Hindlimb muscle (tissue), 1 donor: ENCODE measurements at places on chromosomes 7 and 10.
A peak's percentile ranks its signal among the peaks of the same experiment; 100 is the strongest.

DNA sequence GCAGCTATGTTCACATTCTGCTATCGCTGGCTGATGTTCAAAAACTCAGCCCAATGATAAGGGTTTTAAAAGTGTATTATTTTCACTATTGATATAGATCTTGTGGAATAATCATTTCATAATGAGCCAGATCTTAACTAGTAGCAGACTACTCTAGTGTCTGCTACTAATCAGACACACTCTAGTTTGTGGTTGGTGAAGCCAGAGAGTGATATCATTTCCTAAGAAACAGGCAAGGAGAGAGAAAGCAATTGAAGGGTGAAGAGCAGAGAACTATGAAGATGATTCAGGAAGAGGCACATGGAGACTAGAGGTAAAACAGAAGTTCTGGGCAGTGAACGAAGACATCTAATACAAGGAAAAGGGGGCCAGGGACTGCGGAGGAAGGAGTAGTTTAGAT is 58.2 kb upstream of the BET1 start:
- DNase-seq: no peak

DNA sequence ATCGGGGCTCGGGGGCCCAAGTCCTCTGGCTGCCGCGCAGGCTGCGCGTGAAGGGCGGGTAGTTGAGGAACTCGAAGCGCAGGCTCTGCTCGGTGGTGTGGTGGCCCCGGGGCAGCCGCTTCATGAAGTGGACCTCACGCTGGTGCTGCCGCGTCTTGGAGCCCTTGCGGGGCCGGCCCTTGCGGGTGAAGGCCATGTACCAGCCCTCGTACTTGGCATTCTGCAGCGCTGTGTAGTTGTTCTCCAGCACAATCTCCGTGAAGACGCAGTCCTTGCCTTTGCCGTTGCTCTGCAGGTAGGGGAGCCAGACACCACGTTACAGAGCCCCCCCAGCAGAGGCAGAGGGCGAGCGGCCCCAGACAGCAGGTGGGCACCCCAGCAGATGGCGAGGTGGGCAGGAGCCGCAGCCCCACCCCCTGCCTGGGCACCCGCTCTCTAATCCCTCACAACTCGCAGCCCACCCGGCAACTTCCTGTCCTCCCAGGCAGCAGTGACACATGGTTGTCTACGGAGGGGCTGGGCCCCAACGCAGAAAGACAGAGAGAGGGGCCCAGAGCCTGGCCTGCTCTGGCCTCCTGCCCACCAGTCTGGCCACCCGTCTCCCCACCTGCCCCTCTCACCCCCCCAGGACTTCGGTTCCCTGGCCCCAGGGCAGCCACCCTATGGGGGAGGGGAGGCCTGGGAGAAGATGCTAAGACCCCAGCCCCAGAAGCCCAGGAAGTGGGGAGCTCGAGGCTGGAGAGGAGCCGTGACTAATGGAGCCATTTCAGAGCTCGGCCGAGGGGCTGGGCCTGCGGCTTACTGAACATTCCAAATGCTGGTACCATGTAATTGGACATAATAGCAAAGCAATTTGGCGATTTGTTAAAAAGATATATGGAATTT is 5.3 kb downstream of the FGF8 start:
- DNase-seq: no peak

DNA sequence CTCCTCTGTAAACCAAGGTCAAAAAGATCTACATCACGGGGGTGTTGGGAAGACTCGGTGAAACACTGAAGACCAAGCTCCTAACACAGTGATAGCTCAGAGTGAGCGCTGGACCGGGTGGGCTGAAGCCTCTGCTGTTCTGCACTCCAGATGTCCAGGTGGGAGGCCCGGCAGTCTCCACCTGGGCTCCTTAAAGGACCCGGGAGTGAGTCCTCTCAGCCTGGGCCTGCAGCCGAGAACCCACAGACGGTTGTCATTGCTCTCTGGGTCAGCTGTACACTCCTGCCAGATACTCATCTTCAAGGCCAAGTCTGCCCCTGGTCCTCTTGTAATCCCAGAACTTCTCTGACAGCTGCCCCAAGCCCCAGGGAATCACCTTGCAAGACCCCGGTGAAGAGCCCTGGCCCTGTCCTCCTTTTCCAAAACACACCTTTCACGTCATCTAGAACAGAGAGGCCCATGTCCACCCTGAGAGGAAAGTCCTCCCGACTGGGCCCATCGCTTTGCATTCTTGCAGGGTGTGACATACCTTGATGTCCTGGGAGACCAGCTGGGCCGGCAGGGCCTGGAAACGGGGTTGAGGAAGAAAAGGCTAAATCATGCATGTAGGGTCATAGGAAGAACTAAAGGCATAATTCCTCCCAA is 43.7 kb downstream of the COL17A1 start:
- DNase-seq: no peak

DNA sequence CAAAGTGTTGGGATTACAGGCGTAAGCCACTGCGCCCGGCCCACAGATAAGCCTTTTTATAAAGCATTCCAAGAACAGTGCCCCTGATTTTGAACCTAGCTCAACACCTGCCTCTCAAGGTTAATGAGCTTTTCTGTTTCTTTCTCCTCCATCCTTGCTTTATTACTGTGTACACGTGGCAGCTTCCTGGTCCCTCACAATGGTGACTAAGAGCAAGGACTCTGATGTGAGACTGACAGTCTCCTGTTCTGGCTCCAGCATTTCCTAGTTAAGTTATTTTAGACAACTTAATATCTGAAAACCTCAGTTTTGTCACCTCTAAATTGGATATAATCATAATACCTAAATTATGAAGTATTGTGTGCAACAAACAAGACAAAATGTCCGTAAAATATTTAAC is 9.9 kb downstream of the HABP2 start:
- no peak for DNase-seq

DNA sequence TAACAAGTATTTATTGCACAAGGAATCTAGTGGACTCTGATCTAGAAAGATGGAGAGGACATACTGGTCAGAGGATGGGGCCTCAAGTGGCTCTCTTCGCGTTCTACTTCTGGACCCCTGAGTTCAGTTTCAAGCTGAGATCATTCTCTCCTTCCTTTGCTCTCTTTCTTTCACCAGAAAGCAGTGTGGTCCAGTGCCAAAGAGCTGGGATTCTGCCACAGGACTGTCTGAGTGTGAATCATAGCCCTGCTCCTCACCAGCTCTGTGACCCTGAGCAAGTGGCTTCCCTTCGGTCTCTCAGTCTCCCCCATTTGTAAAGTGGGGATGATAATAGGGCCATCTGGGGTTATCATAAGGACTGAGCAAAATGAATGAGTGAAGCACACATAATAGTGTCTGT is 715.2 kb downstream of the SUGCT start:
- no peak for DNase-seq

- DNase-seq: peak; percentile 31
Observed at GRCh38 chr7:129225206-129225930, 538 bp downstream of the AHCYL2 start.

GRCh38 chr10:13180788-13181187 is 19.4 kb downstream of the MCM10 start:
- DNase-seq: no peak

- no peak for DNase-seq
Observed at GRCh38 chr7:91080351-91080750, 183.9 kb upstream of the FZD1 start.

DNA sequence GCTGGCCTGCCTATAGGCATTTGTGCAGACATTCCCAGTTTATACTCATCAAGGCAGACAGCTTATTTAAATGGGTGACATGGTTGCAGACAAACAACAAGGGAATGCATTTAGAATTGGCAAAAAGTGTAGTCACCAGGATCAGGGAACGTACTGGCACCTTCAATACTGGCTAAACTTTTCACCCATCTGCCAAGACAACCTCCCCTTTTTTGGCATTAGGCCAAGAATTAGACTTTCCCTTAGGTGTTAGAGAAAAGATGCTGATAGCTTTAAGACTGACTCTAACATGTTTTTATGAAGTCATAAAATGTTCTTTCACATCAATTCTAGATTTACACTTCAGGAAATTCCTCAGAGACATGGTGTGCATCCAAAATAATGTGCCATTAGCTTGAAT is 365.9 kb downstream of the PHTF2 start:
- DNase-seq: no peak

DNA sequence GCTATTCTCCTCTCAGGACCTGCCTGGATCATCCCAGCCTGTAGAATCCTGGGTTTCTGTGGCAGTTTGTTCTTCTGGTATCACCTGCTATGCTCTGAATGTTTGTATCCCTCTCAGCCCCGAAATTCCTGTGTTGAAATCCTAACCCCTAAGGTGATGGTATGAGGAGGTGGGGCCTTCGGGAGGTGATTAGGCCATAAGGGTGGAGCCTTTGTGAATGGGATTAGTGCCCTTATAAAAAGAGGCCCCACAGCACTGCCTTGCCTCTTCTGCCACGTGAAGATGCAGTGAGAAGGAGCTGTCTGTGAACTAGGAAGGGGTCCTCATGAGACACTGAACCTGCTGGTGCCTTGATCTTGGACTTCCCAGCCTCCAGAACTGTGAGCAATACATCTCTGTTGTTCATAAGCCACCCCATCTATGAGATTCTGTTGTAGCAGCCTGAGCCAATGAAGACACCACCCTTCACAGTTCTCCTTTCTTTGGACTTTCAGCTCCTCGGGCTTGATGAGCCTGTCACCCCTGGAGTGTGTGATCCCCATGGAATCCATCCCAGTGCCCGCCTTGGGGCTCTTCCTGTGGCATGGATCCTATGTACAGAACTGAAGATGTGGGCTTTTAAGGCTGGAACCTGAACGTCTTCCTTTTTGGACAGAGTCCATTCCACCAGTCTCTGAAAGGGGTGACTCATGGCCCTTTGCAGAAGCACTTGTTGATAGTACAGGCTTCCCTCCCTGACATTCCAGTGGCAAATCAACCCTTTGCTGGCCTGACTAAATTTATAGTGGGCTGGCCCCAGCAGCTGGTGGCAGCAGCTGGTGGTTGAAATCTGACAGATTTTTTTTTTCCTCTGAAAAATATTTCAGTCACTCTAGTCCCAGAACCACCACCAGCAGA is 138.0 kb downstream of the TACC2 start:
- DNase-seq: no peak

GRCh38 chr7:90660819-90661218 is 64.7 kb downstream of the CDK14 start:
- DNase-seq: no peak

DNA sequence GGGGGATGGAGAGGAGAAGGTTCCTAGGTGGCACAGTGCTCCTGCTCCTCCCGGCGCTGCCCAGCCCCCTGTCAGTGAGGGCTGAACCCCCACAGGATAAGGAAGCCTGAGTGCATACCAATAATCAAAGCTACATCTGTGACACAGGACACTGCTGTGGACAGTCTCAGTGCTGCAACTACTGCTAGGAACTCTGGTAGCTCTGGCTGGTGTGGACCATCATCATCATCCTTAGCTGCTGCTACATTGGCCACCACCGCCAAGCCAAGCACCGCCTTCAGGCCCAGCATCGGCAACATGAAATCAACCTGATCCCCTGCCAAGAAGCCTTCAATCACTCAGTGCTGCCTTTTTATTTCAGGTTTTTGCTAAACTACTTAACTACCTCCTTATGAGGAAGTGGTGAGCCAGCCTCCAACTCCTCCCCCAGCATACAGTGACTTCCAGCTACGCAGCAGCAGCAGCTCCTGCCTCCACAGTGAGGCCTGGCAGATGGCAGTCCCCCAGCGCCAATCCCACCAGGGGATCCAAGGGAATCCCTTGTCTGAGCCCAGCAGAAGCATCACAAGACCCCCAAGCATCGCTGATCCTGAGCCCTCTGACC is 32.1 kb upstream of the SLC26A4 start:
- no peak for DNase-seq

DNA sequence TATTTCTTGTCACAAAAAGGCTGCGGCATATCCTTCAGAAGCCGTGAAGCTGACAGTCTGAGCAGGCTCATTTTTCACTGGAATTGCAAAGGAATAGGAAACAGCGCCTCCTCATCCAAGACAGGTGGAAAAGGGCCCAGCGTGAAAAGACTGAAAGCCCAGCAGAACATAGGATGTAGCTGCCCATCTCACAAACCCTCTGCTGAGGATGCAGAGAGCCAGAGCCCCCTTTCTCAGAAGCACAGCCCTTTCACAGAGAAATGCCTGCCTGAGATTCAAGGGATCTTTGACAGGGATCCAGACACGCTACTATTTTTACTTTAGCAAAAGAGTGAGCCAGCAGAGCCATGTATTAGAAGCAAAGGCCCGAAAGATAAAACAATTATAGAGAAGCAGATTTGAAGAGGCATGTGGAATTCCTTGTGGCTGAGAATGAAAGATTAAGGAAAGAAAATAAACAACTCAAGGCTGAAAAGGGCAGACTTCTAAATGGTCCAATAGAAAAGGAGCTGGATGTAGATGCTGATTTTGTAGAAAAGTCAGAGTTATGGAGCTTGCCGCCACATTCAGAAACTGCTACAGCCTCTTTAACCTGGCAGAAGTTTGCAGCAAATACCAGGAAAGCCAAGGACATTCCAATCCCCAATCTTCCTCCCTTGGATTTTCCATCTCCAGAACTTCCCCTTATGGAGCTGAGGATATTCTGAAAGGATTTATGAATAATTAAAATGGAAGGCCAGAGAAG is 36.9 kb downstream of the GDI2 start:
- peak; percentile 8 for DNase-seq

DNA sequence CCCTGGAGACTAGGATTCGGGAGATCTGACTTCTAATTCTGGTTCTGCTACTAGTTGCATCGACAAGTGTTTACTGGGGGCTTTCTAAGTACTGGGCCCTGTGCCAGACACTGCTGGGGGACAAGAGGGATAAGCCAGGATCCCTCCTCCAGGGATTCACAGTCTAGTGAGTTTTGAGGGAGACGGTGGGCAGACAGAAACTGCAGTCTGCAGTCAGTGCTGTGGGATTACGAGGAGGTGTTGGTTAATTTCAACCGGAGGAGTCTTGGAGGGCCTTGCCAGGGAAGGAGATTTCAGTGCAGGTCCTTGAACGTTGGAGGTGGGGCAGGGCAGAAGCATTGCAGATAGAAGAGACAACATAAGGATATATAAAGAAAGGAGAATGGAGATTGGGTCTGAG is 3.5 kb upstream of the KCNH2 start:
- no peak for DNase-seq

- DNase-seq: no peak
Observed at GRCh38 chr10:51846856-51847506, 147.6 kb upstream of the CSTF2T start.

- no peak for DNase-seq
Observed at GRCh38 chr7:155665957-155666287, 21.5 kb downstream of the RBM33 start.

DNA sequence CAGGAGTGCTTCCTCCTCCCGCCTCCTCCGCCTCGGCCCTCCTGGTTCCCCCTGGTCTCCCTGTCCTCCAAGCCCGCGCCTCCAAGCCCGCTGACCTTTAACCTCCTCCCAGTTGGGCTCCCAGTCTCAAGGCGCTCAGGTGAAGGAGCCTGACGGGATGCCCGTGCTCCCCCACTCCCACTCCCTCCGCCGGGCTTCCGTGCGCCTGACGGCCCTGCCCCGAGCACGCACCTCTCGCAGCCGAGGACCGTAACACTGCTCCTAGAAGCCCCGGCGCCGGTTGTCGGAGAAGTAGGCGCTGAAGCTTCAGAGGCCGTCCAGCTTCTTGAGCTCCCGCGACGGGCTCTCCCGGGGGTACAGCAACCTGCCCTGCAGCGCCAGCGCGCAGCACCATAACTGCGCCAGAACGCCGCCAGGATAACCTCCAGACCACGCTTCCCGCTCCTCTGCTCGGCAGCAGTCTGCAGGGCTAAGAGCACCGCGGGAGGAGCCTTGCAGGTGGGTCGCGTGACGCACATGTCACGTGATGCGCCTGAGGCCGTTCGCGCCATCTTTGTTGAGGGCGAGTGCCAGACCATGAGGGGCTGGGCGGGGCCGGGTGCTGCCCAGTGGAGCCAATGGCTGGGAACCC is 71.0 kb upstream of the ZNF479 start:
- DNase-seq: no peak

- DNase-seq: no peak
Observed at GRCh38 chr7:105295596-105296352, 92.9 kb downstream of the SRPK2 start.
